Erythroblast (primary cell): ENCODE measurements at places on chromosomes 3 and 15.

- DNase-seq, result no peak
Observed at GRCh38 chr15:77532067-77532710, 100.5 kb downstream of the LINGO1 start.

GRCh38 chr3:30924763-30925162 is 30.3 kb upstream of the GADL1 start:
- DNase-seq, result no peak

DNA sequence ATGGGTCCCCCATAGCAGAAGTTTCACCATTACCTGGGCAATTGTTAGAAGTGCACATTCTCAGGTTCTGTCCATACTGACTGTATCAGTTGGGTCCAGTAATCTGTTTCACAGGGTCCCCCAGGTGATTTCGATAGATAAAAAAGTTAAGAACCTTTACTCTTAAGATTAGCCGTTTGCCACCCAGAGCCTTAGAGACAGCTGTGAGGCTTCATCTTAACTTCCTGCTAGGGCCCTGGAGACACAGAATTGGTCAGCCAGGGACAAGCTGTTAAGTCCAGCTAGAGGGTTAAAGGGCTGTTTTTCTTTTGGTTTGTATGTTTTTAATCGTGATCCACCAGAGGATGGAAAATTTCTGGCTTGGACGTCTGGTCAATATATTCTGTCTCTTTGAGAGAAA is 6.7 kb downstream of the FAM162A start:
- DNase-seq, result peak; percentile 87

DNA sequence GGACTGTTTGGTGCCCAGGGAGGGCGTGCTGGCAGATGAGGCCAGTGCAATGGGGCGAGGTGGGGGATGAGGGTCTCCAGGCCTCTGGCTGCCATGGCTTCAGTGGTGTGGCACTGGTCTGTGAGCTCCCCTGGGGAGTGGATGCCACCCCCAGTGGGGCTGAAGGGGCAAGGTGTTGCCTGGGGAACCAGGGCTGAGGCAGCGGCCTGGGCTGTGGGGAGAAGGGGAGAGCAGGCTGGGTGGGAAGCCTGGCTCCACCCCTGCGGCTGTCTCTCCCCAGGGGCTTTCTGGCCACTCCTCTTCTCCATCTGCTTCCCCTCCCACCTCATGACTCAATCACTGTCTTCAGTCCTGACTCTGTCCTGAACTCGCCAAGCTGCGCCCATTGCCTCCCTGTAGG is 88.4 kb upstream of the TLE3 start:
- DNase-seq, result no peak

GRCh38 chr3:102297072-102297658 is 137.7 kb upstream of the ZPLD1 start:
- no peak for DNase-seq

GRCh38 chr15:31241888-31242522 is 84.6 kb upstream of the KLF13 start:
- no peak for DNase-seq

DNA sequence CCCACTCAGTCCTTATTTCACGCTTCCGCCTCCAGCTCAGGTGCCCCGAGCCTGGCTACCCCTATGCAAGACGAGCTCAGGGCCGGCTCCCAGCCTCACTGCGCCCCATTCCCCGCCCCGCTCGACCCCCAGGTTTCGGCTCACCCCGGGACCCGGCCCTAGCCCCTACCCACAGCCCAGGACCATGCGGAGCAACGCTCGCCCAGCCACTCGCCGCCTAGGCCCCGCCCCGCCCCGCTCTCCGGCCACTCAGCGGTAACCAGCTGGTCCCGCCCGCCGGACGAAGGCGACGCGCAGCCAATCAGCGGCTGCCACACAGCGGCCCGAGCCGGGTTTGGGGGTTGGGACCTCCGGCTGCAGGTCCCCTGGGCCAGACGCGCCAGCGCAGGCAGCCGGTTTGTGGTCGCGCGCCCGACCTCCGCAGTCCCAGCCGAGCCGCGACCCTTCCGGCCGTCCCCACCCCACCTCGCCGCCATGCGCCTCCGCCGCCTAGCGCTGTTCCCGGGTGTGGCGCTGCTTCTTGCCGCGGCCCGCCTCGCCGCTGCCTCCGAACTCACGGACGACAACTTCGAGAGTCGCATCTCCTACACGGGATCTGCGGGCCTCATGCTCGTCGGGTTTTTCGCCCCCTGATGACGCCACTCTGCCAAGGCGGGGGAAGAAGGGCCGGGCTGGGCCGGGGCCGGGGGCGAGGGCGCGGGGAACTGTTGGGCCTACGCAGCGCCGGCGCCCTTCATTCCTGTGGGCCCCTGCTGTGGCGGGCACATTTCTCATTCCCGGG is at the start of gene CATSPER2:
Gene CATSPER2, minus strand, starts transcription at position 196 of the 781 bp plus-strand sequence. CDS start 783 bp downstream, outside the sequence.
- DNase-seq, result no peak

DNA sequence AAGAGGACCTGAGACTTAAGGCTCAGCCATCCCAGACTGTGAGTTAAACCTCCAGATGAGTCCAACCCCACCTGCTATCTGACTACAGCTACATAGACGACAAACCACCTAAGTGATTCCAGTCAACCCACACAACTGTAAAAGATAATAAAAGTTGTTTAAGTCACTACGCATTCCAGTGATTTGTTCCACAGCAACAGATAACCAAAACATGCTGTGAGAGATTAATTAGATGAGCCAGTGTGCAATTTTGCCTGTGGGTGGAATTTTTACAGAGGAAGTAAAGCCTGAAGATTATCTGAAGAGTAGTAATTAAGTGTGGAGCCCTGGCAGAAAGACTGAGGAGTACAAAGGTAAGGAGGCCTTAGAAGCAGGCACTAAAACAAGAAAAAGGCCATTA is 5.4 kb downstream of the BTBD1 start:
- peak; percentile 22 for DNase-seq

DNA sequence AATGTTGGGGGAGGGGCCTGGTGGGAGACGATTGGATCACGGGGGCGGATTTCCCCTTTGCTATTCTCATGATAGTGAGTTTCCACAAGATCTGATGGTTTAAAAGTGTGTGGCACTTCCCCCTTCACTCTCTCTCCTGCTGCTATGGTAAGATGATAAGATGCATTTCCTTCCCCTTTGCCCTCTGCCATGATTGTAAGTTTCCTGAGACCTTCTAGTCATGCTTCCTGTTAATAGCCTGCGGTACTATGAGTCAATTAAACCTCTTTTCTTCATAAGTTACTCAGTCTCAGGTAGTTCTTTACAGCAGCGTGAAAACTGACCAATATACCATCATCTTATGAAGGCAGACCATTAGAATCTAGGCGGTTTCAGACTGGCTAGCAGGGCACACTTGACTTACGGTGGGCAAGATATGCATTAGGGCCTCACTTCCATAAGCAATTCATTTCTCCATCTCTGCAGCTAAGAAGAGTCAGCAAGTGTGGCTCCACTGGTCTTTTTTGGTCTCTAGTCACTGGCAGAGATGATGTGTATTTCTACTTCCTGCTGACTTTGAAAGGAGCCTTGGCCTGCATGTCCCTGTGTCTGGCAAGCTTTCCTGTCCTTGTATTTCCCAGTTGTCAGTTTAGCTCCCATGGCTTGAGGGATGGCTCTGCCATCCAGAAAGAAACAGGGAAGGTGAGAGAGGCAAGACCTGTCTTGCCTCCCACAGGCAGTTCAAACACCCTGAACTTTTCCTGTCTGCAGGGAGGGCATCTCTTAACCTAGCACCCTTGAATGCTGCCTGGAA is 109.0 kb upstream of the ADAMTS9 start:
- no peak for DNase-seq

DNA sequence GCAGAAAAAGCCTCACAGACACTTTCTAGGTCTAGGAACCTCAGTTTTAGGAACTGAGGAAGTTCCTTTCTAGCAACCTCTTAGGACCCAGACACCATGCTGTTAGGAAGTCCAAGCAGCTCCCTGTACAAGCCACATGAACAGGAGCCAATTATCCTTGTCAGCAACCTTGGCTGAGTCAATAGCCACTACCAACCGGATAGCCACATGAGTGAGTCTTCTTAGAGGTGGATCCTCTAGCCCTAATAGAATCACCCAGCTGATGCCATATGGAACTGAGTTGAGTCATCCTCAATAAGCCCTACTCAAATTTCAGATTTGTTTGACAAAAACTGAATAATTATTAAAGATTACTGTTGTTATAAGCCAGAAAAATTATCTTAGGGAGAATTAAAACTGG is 256.2 kb downstream of the NLGN1 start:
- DNase-seq, result no peak

DNA sequence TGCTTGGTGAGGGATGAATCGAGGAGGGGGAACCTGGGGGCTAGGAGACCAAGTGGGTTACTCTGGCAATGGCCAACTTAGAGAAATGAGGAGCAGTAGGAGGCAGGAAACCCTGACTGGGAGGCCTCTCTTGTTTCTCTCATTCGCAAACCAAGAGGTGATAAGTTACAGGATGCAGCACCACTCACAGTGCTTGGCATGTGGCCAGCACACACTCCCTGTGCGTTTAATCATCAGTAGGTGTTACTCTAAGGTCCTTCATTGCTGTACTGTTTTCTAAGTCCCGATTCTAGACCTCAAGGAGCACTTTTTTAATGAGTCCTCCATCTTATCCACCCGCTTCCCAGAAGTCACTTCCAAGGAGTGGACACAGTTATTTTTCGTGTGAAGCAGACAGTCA is 314.1 kb upstream of the TRIM42 start:
- no peak for DNase-seq

- no peak for DNase-seq
Observed at GRCh38 chr3:4900298-4900697, 78.9 kb upstream of the BHLHE40 start.

- no peak for DNase-seq
Observed at GRCh38 chr15:69317392-69317841, 18.7 kb downstream of the PAQR5 start.

DNA sequence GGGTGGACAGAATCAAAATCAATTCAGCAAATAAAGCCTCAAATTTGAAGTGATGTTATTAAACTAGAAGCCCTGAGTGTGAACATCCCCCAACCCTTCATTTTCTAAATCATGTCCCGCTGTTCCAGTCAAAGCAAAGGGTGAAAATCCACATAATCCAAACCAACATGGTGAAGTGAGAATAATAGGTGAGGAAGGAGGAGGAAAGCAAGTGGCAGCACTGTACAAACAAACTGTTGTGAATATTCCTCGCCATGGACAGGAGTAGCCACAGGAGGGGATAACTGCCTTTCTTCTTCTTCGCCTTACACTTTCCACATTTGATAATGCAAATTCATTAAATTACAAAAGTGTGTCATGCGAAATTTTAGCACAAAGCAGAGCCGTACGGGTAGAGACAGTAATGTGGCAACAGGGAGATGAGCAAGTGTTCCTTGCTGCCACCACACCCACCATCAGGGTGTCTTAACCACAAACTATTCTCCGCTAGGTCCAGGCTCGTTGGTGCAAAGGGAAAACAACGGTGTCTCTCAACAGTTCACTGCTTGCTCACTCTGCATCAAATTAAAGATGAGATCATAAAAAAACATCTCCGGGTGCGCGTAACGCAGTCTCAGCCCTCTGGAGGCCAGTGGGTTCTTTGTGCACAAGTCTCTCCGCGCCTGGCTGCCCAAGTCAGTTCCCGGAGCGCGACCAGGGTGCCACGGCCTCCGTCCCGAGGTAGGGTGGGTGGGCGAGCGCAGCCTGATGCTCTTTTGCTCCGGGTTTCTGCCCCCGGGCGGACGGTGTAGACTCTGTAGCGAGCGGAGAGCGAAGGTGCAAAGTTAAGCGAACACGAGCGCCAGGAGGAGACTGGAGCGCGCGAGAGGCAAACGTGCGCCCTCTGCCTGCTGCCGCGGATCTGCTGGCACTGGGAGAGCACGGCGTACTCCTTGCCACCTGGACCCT is 6.7 kb downstream of the EPHA3 start:
- DNase-seq, result peak; percentile 42

- no peak for DNase-seq
Observed at GRCh38 chr3:9340472-9340902, 22.4 kb upstream of the THUMPD3 start.

- DNase-seq, result no peak
Observed at GRCh38 chr3:124663690-124664089, 66.6 kb upstream of the UMPS start.

DNA sequence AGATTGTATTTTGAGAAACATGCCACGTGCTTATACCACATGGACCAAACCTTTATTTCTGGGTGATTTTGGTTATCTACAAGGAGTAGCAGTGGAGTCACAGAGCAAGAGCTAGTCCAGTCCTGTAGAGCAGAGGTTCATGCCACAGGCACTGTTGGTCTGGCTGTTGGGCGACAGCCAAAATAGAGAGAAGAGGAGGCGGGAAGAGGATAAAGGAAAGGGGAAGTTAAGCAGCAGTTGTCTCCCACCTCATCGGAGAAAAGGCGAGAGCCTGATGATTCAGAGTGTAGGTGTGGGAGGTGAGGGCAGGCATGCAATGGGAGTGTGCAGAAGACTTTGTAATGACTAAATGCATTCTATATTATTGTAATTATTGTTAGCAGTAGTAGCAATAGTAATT is 237.5 kb upstream of the ROPN1 start:
- DNase-seq, result no peak

DNA sequence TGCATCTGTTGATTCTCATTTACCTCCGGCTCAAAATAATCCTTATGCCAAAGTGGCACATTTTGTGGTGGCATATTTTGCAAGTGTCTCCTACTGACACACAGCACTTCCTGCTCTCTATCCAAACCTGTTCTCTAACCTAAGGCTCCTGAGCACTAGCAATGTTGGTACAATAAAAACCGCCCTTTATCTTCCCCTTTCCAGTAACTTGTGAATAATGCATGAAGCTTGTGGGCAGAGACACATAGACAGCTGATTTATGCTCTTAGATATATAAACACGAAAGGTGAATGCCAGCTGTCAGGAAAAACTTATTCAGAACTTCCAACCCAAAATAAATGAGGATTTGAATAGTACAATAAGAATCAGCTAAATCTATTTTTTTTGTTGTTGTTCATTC is 34.6 kb upstream of the ARPIN start:
- DNase-seq, result no peak

DNA sequence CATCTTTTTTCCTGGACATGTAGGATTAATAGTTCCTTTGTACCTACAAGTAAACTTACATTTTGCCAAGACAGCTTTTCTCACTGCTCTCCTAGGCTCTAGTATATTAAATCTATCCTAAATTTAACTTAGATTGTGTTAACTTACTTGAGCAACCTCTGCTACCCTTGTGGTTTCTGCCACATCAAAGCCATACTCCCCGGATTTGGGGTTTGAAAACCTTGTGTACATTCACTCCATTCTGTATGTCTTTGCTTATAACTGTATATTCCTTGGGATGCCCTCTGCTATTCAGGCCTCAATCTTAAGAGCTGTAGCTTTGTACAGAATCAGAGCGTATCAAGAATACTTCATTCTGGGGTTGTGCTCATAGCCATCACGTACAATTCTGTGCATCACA is 60.4 kb downstream of the ARIH1 start:
- no peak for DNase-seq

GRCh38 chr3:24278543-24278942 is 216.1 kb downstream of the THRB start:
- DNase-seq, result no peak

DNA sequence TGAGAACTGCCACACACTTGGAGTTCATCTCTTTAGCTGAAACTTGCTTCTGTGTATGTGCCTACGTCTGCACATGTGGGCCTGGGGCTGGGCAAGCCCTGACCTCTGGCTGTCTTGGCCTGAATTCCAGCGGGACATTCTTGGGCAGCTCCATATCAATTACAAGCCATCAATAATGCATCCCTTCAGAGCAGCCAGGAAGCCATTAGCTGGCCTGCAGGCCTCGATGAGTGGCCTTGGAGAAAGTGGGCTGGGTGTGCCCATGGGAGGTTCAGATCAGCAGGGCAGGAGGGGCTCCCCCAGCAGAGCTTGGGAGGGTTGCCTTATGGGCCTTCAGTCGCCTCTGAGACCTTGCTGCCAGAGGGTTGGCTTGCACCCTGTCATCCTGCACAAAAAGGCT is 124.1 kb downstream of the ETFA start:
- no peak for DNase-seq

- no peak for DNase-seq
Observed at GRCh38 chr3:130548356-130548755, 31.4 kb downstream of the COL6A6 start.
